ENCODE measurements at places on chromosomes 1 and 21.

DNA sequence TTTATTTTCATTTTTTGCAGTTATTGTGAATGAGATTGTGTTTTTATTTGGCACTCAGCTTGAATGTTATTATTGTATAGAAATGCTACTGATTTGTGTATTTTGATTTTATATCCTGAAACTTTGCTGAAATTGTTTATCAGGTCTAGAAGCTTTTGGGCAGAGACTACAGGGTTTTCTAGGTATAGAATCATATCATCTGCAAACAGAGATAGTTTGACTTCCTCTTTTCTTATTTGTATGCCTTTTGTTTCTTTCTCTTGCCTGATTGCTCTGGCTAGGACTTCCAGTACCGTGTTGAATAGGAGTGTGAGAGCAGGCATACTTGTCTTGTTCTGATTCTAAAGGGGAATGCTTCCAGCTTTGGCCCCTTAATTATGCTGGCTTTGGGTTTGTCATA lies 27.3 kb downstream of the ZNF691 start:
- H3K36me3 ChIP-seq = no peaks in the 10 kb centered on the region
- no peak overlapping the region for H3K27ac ChIP-seq
- no peak for DNase-seq

DNA sequence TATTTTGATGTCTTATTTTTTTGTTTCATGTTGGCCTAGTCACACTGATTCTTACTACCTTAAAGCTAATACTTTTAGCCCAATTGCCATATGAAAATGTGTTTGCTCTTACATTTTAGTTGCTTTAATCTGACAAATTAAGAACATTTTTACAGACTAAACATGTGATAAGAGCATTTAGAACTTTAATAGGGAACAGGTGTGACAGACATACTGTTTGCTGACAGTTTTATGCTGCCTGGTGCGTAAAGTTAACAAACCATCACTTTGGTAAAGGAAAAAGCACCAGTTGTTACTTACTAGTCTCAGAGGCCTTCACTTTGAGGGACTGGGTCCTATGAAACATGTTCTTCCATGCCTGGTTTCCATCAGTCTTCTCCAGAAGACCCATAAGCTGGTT lies 14.7 kb downstream of the CMPK1 start:
- no peaks in the 10 kb centered on the region for H3K4me1 ChIP-seq
- no peaks in the 10 kb centered on the region for H3K27me3 ChIP-seq
- no peak overlapping the region for H3K27ac ChIP-seq
- H3K4me3 ChIP-seq = no peak overlapping the region
- DNase-seq = no peak

GRCh38 chr1:74478979-74479378 lies 33.4 kb downstream of the LRRC53 start:
- no peak overlapping the region for H3K4me3 ChIP-seq
- no peaks in the 10 kb centered on the region for H3K36me3 ChIP-seq
- H3K4me1 ChIP-seq = no peaks in the 10 kb centered on the region
- no peaks in the 10 kb centered on the region for H3K27me3 ChIP-seq
- H3K27ac ChIP-seq = no peak overlapping the region
- DNase-seq = no peak

- H3K4me1 ChIP-seq = peaks cover 37% of the 10 kb centered on the region
- peaks cover 12% of the 10 kb centered on the region for H3K36me3 ChIP-seq
- no peak for DNase-seq
- H3K27me3 ChIP-seq = no peaks in the 10 kb centered on the region
Observed at GRCh38 chr1:150065184-150065871, 2.2 kb upstream of the VPS45 start.

- no peak for DNase-seq
- no peak overlapping the region for H3K4me3 ChIP-seq
- H3K27me3 ChIP-seq = no peaks in the 10 kb centered on the region
- no peak overlapping the region for H3K27ac ChIP-seq
- no peaks in the 10 kb centered on the region for H3K4me1 ChIP-seq
- H3K36me3 ChIP-seq = peaks cover 48% of the 10 kb centered on the region
Observed at GRCh38 chr1:12460121-12460520, 157.9 kb downstream of the DHRS3 start.

GRCh38 chr1:212591922-212592321 lies 16.6 kb upstream of the ATF3 start:
- peaks cover 26% of the 10 kb centered on the region for H3K4me1 ChIP-seq
- no peak for DNase-seq
- peaks cover 8% of the 10 kb centered on the region for H3K27me3 ChIP-seq
- H3K36me3 ChIP-seq = no peaks in the 10 kb centered on the region
- H3K4me3 ChIP-seq = no peak overlapping the region
- H3K27ac ChIP-seq = no peak overlapping the region

DNA sequence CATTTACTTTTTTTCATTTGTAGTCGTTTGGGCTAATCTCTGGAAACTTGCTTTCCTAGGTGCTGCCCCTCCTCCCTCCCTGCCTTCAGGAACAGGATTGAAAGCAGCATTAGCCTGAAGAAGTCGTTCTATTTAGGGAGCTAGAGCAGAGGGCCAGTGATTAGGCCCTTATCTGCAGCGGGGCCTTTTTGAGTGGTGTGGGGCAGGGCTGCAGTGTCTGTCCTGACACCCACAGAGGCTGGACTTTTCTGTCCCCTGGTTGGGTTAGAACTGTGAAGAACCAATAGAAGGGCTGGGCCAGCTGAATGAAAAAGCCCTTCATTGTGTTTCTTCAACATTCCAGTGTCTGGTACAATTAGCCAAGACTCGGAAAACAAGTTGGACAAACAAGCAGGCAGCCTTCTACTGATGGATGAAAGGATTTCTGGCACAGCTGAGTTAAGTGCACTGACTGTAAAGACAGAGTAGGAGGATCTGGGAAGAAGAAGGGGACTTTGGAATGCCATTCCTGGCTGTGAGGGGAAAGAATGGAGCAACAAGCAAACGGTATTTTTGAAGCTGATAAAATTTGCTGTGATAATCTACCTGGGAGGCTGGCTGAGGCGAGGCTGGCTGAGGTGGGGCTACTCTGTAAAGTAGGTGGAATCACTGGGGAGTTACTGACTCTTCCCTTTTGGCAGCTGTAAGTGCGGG lies 9.7 kb downstream of the MACF1 start:
- peak overlapping the region; percentile 92 for H3K27ac ChIP-seq
- no peaks in the 10 kb centered on the region for H3K27me3 ChIP-seq
- peaks cover 40% of the 10 kb centered on the region for H3K4me1 ChIP-seq
- no peak for DNase-seq

DNA sequence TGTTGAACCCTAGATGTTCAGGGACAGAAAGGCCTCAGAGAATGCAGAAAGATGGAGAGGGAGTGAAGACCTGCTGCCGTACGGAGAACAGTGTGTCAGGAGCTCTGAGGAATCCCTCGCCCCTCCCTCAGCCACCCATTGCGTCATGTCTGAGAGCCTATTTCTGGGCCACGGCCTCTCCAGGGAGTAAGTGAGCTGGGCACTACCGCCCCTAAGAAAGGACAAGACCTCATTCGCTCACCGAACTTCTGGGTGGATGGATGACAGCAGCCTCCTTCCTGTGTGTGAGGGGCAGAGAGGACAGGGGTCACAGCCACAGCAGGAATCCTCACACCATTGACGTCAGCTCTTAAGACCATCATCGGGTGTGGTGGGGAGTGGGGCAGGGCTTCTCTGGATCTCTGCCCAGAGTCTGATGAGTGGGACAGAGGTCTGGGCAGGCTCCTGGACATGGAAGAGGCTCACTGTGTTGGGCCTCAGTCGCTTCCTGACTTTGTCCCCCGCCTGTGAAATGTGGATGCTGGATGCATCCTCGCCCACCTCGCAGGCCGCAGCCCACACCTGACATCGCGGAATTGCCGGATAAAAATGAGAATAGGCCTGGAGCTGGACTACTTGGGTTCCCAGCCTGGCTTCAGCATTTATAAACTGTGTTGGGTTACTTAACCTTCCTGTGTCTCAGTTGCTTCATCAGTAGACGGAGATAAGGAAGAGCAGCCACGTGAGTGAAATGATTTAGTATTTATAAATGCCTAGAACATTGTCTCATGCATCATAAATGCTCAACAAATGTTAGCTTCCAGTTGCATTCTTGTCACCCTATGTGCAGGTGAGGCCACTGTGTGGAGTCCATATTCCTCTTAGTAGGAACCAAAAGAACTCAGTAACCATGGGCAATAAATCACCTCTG lies 238.6 kb downstream of the TRABD2B start:
- no peak for DNase-seq
- H3K4me1 ChIP-seq = no peaks in the 10 kb centered on the region
- no peak overlapping the region for H3K4me3 ChIP-seq
- peaks cover 8% of the 10 kb centered on the region for H3K27me3 ChIP-seq
- no peak overlapping the region for H3K27ac ChIP-seq

All from DND-41 (cell line).